Stimulated activated CD8-positive, alpha-beta memory T cell treated with anti-CD3 and anti-CD28 coated beads, Interleukin-15, amount 100 ng/mL, for 24 hours (primary cell): ENCODE measurements at places on chromosomes 1 and 21.

DNA sequence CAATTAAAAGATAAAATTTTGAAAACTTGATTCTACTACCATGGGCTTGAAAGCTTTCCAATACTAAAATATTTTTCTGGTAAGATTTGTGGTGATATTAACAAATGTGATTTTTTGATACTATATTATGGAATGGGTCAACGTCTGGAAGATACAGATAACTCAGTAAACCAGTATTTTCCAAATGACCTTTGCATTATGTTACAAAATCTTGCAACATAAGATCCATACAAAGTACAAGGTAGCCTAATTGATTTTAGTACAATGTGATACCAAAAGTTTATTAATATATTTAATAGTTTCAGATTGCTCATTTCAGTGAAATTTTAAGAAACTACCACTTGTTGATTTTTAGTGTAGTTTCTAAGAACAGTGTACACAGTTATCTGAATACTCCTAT lies 236.2 kb downstream of the KIF26B start:
- DNase-seq, result no peak

DNA sequence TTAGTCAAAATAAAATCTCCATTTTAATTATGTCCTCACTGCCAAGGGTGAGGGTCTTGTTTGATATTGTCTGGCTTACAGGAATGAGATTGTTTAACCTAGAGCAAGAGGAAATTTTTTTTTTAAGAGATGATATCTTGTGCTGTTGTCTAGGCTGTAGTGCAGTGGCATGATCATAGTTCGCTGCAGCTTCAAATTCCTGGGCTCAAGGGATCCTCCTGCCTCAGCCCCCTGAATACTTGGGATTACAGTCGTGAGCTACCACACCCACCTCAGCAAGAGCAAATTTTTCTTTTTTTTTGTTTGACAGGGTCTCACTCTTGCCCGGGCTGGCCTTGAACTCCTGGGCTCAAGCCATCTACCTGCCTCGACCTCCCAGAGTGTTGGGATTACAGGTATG lies 84.6 kb downstream of the DISP1 start:
- no peak for DNase-seq

- DNase-seq, result no peak
Measured at GRCh38 chr1:94247138-94248094, 10.0 kb upstream of the ARHGAP29 start.

DNA sequence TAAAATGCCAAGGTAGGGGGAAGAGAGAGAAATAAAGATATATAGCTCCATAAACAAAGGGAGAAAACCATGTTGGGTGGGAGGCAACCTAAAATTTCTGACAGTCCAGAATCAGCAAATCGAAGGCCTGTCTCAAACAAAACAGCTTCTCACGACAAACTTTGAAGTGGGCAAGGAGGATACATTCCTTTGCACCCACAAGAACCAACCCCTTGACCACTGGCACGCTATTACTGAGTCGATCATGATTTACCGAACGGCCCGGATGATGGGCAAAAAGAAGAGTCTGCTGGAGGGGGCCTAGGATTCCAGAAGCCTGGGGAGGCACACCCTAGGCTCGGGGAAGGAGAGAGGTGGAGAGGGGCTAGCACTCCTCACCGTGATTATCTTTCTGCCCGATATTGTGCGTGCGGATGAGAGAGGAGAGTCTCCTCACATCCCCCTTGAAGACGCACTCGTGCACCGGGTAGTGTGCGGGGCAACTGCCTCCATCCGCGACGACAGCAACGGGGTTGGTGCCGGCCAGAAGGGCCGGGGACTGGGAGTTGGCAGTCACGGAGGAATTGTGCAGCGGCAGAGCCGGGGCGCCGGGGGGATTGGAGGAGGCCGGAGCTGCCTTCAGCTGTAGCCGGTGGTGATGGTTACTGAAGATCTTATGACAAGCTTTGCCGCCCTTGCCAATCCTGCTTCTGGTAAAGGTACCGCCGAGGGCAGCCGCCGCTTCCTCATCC lies 756 bp downstream of the ANKRD13C start:
- peak; percentile 7 for DNase-seq

DNA sequence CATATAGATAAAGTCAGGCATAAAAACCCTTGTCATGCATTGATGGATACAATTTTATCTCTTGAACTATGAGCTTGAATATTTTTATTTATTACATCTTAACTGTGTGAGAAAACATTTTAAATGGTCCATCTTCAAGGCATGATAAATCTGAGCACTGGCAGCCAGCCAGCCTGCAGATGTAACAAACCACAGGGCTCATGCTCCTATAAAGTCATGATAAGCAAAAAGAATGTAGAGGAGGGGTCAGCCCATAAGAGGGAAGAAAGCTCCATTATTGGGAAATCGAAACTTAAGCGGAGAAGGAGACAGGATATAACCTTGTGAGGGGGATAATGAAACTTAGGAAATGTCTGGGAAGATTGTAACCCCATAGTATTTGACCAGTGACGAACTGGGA lies 839.0 kb downstream of the LRRIQ3 start:
- no peak for DNase-seq

- no peak for DNase-seq
Measured at GRCh38 chr1:76352741-76353435, 278.3 kb downstream of the ST6GALNAC3 start.

DNA sequence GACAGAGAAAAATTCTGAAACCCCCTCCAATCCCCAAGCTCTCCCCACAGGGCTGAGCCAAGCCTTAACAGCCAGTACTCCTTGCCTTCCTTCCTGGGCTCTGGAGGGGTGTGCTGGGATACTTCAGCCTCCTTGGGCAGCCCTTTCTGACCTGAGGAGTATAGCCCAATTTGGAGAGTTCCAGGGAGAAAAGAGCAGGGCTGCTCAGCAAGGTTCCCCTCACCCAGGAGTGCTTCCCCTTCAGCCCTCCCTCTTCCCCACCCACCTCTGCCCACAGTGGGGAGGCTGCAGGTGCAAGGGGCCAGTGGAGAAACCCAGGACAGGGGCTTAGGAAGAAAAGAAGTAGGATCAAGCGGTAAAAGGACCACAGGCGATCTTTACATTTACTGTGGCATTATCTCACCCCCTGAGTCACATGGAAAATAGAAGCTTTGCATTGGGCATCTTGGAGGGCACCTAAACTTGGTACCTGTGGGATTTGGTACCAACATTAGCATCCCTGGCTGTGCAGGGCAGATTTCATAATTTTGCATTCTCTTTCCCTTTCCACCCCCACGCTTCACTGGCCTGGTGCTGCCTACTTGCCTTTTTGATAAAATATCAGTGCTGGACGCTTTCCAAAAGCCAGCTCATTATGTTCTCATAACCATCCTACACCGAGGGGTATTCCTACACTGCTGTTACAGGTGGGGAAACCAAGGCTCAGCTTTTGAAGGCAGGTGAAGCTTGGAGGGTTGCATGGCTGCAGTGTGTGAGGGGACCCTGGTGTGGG lies 2.8 kb upstream of the ADORA1 start:
- DNase-seq, result no peak

DNA sequence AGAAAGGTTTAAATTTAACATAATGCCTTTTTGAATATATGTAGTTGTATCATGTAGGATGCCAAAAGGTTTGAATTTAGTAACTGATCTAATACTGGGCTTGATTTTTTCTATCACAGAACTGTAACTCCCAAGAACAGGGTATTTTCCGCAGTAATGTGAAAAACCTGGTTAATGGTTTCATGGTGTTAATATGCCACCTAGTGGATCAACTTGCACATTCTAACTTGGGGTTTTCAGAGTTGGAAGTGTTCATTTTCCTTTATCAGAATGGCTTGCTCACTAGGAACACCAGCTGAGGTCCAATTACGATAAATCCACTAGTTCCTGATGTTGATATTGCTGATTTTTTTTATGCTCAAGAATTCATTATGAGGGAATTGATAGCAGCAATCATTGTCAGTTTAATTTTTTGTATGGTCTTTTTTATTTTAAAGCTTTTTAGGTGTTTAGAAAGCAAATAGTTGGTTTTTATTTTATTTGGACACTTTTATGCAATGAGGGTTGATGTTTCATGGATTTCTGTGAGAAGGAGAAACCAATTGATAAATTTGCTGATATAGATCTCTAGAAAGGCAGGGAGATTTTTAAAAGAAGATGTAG lies 157.2 kb downstream of the PLA2G4A start:
- no peak for DNase-seq

DNA sequence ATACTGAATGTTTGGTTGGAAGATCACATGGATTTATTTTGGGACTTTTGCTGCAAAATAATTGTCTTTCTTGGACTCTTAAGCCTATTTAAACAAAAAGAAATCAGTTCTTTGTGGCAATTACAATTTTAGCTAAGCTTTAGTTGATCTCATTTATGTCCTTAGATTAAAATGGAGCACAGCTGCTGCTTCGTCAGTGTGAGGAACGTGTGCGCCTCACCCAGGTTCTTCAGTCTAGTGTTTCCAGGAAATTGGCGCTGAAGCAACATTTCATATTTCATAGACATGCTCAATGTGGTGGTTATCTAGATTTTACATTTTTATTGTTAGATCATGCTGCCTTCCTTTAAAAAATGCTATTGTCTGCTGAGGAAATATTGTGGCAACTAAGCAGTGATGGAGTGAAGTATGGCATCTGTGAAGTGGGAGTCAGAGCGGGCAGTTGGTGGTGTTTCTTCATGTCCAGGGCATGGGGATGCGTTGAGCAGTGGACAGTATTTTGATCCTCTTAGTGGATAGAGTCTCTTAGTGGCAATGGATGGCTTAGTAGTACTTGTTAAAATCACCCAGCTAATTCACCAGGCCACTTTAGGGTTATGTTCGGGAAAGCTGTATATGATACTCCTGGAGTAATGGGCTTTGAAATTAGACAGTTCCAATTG lies 5.6 kb downstream of the DDI2 start:
- DNase-seq, result no peak
